Hematopoietic multipotent progenitor cell treated with erythropoietin and hydrocortisone succinate and interleukin-3 and kit ligand, for 17 days (in vitro differentiated cells): ENCODE measurements at places on chromosomes 12 and 14.

DNA sequence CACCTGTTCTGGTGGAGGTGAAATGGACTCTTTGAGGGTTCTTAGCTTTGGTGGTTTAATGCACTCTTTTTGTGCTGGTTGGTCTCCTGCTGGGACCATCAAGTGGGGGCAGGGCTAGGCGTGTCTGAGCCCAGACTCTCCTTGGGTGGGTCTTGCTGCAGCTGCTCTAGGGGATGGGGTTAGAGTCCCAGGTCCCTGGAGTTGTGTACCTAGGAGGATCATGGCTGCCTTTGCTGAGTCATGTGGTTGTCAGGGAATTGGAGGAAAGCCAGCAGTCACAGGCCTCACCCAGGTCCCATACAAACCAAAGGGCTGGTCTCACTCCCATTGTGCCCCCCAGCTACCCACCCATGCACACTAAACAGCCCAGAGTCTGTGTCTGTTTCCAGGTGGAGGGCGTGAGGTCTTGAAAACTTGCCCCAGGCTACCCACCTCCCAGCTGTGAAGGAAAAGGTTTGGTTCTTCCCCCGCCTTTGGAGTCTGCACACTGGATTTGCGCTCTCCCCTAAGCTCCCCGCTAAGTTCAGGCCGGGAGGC lies 387.7 kb downstream of the TMTC2 start:
- no peak for DNase-seq

- DNase-seq = no peak
Measured at GRCh38 chr14:31952573-31952972, 124.5 kb upstream of the ARHGAP5 start.

DNA sequence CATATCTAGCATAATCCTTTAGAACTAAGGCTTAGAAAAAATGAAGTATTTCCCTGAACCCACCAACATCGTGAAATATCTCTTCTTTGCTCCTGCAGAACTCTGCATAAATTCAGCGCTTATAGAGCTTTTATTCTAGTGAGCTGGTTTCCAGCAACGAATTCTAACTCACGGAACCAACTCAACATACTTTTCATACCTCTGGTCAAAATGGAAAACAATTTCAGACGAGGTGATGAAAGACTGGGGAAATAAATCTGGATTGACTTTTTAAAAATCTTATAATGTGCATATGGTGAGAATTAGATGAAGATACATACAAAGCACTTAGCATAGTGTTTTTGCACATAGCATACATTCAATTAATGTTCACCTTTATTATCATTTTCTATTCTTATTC lies 62.6 kb upstream of the BBS10 start:
- no peak for DNase-seq

- no peak for DNase-seq
Measured at GRCh38 chr14:101518611-101519473, 42.5 kb upstream of the DIO3 start.

DNA sequence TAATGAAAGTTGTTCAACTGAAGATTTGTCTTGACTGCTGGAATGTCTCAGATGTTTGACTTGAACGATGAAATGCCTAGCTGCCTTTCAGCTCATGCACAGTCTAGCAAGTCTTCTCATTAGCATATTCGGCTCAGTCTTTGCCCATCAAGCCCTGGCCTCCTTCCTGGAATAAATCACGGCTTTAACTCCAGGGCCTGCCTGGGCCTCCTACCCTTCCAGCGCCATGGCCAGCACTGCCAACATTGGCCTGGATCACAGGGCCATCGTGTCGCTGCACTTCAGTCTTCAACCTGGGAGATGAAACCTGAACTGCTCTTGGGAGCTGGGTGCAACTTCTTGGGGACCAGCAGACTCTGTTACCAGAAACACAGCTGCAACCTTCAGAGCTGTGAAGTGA lies 126.7 kb upstream of the TMEM260 start:
- DNase-seq = no peak

GRCh38 chr12:127504874-127505273 lies 762.1 kb upstream of the TMEM132C start:
- DNase-seq = no peak

DNA sequence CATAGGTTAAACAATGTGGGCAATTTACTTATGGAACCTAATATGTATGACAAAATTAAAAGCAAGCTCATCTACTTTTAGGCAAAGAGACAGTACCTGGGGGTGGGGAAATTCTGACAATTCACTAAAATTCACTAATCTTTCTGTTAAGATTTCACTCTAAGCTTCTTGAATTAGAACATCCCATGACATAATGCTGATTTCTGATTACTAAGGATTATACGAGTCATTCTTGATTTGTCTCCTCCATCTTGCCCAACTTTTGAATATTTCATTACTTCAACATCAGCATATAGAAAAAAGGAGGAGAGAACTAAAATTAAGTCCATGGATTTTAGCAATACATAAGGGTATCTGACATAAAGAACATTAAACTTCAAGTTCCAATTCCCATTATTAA lies 2.4 kb downstream of the CEP83 start:
- no peak for DNase-seq

DNA sequence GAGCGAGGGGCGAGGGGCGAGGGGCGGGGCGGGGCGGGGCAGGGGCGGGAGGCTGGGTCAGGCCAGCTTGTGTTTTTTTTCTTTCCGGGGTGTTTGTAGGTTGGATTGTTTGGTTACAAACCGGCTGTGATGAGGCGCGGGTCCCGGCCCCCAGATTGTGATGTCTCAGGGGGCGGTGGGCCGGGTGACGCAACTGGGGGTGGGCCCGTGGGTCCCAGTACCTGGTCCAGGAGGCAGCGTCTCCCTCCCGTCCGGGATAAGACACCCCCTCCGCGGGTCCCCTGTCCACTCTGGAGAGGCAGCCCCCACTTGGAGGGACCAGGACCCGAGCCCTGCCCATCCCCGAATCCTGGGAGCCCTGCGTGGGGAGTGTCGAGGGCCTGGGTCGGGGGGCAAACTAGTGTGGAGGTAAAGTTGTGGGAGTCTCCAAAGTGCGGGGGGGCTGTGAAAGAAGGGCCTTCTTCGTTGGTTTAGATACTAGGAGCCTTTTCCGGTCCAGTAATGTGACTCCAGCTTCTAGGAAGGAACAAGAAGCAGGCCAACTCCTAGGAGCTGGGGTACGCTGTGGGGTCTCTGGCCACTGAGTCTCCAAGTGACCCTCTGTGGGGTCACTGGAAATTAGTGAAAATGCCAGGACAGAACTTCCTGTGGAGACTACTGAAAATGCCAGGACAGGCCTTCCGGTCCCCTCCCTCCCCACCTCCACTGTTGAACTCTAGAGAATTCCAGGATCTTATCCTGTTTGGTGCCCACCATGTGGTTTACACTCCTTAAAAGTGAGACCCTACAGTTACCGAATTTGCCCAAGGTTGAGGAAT lies 579 bp upstream of the CLMN start:
- no peak for DNase-seq

GRCh38 chr14:96905065-96905464 lies 107.9 kb downstream of the VRK1 start:
- no peak for DNase-seq

DNA sequence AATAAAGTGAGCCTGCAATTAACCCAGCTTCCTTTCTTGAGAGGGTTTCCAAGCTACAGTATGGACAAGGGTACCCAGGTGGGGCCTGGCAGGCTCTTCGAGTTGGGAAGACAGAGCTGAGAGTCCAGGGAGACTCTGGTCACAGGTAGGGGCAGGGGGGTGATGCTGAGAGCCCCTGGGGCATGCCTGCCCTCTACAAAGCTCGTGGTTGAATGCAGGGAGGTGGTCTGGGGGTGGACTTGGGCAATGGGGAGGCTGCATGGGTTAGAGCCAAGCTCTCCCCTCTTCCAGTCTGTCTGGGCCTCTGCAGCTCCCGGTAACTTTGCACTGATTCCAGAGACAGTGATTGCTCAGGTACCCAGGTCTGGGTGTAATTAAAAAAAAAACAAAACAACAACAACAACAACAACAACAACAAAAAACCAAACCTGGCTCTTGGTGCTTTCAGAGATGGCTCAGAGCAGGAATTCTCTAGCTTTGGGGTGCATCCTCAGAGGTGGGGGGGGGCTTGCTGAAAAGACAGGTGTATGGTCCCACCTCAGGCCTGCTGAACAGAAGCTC lies 30.8 kb upstream of the PPP2R5C start:
- no peak for DNase-seq

- DNase-seq = no peak
Measured at GRCh38 chr14:24613241-24613640, 3.8 kb upstream of the GZMH start.

DNA sequence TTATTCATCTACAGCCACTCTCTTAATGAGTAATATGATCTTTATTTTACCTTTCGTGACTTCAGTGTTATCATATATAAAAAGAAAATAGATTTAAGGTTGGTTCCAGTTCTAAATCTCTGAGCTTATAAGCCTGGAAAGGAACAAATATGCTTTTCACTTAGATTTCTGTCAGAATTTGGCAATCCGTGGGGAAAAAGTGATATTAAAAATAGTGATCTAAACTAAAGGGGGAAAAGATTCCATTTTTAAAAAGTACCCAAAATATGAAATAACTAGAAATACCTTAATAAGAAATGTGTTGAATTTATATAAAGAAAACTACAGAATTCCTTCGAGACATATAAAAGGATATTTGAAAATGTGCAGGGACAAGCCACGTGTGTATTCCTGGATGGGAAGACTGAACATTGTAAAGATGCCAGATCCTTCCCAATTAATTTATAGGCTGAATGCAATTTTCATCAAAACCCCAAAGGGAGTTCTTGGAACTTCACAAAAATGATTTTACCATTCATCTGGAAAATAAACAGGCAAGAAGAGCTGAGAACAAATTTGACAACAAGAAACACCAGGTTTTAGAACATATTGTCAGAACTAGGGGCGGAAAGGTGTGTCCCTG lies 142.5 kb downstream of the EFCAB11 start:
- no peak for DNase-seq
